Cerebellar cortex (tissue), 1 donor: ENCODE measurements at places on chromosomes 11 and 22.

- DNase-seq: no peak
These were observed 43.5 kb downstream of the LINC01488 start for GRCh38 chr11:69524991-69525411.

GRCh38 chr11:1048375-1049070, 12.0 kb upstream of the MUC6 start:
- no peak for DNase-seq

- DNase-seq: no peak
These were observed 98.3 kb downstream of the WNT11 start for GRCh38 chr11:76107971-76108370.

- DNase-seq: no peak
These were observed 66.2 kb downstream of the MPPED1 start for GRCh38 chr22:43477966-43478365.

- no peak for DNase-seq
These were observed 593 bp downstream of the SSH3 start for GRCh38 chr11:67303835-67304411.

DNA sequence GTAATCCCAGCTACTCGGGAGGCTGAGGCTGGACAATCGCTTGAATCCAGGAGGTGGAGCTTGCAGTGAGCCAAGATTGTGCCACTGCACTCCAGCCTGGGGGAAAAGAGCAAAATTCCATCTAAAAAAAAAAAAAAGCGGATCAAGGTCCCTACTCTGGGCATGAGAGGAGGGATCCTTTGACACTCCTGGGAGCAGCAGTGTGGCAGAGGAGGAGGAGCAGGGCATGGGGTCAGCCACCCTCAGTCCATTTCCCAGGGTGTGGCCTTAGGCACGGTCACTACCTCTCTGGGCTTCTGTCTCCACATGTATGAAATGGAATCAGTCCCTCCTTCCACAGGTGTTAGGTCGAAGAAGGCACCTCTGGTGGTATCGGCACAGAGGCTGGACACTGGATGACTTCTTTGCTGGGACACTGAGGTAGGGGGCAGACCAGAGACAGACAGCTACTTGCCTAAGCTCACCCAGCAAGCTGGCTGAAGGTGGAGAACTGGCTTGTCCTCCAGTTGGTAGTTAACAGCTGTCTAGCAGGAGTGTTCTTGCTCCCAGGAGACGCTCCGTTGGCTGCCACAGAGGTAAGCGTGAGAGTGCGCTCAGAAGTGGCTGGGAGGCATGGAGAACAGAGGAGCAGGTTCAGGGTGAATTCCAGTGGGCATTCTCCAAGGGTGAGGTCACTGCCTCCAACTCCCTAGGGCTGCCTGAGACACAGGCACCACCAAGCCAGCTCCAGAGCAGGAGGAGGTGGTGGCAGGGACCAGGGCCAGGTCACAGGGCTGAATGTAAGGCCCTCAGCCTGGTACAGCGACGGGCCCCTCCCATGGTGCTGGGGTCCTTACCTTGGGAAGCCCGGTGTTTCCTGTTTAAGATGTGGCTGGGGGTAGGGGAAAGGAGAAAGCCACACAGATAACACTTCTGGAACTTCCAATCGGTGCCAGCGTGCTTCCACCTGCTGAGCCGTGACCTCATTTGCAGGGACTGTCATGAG, 19.5 kb downstream of the TXN2 start:
- DNase-seq: no peak

GRCh38 chr11:30316237-30316636, 6.7 kb upstream of the ARL14EP start:
- DNase-seq: no peak

- no peak for DNase-seq
These were observed 99.3 kb upstream of the FAT3 start for GRCh38 chr11:92125321-92125720.

DNA sequence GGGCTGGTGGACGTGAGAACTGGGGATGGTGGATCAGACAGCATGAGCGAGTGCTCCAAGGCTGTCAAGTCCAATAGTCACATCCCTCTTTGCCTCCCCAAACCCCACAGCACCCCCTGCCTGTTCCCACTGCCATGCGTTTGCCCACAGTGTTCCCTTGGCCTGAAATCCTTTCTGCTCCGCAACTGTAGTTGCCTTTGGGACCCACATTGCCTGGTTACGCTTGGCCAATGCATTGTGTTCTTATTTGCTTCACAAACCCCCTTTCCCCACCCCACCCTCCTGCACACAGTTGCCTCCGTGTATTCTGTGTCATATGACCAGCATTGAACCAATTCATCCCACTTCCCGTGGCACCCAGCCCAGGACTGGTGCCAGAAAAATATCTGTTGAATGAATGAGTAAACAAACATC, 2.1 kb upstream of the KIAA0930 start:
- peak; percentile 36 for DNase-seq

- DNase-seq: no peak
These were observed 362.5 kb downstream of the TBC1D22A start for GRCh38 chr22:47124961-47125360.

- DNase-seq: no peak
These were observed 111.8 kb upstream of the MTMR2 start for GRCh38 chr11:96035740-96036078.

DNA sequence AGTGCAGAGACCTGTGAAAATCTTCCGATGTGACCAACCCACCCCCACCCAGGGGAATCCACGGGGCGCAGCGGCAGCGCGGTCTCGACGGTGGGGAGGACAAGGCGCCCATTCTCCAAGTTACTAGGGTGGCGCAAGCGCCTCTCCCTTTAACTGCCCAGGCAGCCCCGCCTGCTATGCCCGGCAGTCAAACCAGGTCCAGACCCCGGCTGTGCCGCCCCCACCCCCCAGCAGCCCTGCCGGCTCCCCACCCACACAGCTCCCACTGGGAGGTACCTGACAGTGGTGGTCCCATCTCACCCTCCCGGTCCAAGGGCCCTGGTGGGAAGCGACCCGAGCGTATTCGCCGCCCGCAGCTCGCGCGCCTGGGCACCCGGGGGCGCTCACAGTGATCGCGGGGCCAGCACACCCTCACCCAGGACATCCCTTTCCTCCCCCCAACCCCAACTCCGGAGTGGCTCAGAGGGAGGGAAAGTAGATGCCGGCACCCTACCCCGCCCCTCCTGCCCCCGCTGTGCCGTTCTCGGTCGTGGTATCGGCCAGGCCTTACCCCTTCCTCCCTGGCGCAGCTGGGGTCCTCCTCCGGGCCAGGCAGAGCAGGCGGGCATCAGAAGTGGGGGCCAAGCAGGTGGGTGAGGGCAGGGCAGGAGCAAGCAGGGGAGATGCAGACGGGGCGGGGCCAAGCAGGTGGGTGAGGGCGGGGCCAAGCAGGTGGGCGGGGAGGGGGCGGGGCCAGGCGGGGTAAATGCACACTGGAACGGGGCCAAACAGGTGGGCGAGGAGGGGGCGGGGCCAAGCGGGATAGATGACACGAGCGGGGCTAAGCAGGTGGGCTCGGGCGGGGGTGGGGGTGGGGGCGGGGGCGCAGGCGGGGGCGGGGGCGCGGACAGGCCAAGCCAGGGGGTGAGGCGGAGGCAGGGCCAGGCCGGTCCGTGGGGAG, at the start of gene TRPM5:
TRPM5 (minus strand) TSS at position 634 of the 940 bp plus-strand sequence. CDS start 21,478 bp downstream, outside the sequence.
- DNase-seq: no peak

- no peak for DNase-seq
These were observed 43.0 kb downstream of the TRMU start for GRCh38 chr22:46378426-46379065.

DNA sequence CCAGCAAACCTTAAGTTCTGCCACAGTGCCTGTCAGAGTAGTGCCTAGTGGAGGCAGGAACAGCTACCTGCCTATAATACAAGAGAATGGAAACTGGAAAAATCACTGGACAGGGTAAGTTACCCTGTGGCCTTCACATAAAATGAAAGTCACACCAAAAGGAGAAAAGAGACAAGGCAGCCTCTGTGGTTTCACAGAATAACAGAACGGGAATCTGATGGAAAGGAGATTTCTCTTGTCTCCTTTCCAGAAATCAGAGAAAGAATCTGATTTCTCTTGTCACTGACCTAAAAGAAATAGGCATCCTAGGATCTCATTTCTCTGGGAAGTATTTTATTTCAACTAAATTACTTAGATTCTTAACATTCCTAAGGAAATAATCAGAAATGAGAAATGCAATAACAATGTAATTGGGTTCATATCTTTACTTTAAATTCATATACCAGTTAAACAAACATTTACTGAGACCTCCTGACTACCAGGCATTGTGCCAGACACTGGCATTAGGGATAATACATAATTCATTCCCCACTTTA, 41.6 kb downstream of the PRCP start:
- no peak for DNase-seq

GRCh38 chr11:134802116-134802515, 390.1 kb upstream of the B3GAT1 start:
- no peak for DNase-seq

GRCh38 chr22:40764763-40765441, 54.2 kb downstream of the SLC25A17 start:
- DNase-seq: no peak

- no peak for DNase-seq
These were observed 6.1 kb downstream of the SLC25A1 start for GRCh38 chr22:19172213-19173046.

DNA sequence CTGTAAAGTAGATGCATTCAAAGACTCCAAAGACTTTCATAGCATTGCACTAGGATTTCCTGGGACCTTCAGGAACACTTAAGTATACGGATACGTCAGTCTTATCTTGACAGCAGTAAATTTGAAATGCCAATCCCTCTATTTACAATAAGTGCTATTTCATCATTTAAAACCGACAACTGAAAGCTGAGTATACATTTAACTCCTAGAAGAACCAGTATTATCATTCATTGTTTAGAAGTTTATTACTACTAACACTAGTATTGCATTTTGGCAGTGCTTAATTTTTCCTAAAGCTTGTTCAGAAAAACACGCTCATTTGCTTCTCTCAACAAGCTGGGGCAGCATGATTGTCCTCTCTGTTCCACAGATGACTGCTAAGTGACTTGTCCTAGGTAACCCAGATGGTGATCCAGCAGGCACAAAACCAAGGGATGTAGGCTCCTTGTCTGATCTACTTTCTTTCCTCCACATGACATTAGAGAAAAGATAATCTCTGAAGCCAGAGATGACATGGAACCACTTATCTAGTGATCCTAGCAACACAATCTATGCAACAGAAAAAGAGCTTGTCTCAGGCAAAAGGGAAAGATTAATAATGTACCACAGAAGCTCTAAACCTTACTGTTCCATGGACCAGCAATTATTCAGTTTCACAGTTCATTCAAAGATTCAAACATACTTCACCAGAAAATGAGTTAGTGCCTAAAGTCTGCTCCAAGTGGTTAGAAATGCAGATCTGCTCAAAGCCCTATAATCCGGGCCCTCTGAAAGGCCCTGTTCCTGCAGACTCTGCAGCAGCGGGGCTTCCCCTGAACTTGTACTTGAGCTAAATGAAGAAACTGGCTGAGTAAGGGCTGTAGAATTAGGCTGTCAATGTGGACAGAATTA, 5.2 kb downstream of the MAML2 start:
- DNase-seq: peak; percentile 39

DNA sequence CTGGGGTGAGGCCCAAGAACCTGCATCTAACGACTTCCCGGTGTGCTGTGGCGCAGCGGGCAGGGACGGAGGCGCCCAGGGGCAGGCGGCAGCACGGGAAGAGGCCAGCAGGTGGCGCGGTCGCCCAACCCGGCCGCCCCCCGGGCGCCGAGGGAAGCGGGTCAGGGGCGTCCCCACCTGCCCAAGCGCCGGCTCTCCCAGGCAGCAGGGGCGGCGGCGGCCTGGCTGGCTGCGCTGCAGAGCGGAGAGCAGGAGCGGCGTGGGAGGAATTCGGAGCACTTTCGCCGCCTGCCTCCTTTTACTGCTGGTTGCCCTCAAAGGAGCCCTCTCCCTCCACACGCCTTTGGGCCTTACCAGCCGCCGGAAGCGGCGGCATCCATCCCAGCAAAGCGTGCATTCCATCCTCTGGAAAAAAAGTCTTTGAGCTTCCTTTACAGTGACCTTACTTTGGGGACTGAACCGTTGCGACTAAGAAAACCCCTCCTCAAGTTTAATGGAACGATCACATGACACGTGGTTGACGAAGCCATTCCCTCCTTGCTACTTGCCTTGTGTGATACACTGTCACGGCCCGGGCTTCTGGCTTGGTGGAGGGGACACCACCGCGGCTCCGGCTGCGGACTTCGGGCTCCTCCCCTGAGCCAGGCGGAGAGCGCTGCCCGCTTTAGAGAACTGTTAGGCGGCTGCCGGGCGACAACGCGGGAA, 106.8 kb upstream of the CLMP start:
- DNase-seq: peak; percentile 60

DNA sequence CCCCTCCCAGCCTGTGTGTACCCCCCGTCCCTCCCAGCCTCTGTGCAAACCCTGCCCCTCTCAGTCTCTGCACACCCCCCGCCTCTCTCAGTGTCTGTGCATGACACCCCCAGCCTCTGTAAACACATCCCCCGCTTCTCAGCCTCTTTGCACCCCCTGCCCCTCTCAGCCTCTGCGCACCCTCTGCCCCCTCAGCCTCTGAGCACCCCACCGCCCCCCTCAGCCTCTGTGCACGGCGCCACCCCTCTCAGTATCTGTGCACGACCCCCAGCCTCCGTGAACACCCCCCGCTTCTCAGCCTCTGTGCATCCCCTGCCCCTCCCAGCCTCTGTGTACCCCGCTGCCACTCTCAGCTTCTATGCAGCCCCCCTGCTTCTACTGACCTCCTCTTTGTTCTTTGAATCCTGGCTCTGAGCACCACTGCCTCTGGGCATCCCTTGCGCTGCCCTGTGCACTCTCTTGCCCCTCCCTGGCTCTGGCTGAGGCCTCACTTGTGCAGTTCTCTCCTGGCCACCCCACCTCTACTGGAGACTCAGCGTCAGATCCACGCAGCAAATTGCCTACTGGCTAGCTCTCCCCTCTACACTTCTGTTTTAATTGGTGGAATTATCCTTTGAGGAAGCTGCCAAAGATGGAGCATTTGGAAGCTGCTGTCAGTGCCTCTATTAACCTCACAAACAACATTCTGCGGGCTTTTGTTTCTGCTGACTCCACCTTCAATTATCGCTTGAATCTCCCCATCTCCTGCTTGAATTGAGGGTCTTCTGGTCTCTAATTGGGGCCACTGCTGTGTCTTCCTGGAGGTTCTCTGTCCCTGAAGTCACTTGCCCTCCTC, 838.6 kb downstream of the TBC1D22A start:
- no peak for DNase-seq

GRCh38 chr22:48055185-48055584, 1292.7 kb downstream of the TBC1D22A start:
- DNase-seq: no peak

DNA sequence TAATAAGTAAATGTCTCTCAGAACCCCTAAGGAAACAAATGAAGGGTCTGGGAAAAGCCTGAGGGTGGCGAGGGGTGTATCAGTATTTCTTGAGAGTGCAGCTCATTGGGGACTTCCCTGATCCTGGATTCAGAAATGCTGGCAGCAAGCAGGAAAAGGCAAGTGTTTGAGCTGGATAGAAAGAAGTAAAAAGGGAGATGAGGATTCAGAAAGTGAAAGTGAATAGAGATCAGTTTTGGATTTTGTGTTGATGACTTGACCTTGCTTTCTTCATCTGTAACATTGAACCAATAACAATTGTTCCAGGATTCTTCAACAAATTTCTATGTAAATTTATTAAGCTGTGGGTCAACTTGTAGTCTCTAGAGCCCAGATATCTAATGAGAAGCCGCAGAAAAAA, 66.9 kb upstream of the CTSC start:
- no peak for DNase-seq

GRCh38 chr22:29148826-29149225, 56.9 kb upstream of the EMID1 start:
- no peak for DNase-seq
